Activated CD4-positive, alpha-beta T cell treated with anti-CD3 and anti-CD28 coated beads, Interleukin-2, amount 50 U/mL, for 4 hours (primary cell): ENCODE measurements at places on chromosomes 5 and 9.

GRCh38 chr5:89425062-89425461, 542.1 kb upstream of the MEF2C start:
- DNase-seq = no peak

- DNase-seq = no peak
Observed at GRCh38 chr5:169742771-169743296, 105.8 kb downstream of the DOCK2 start.

DNA sequence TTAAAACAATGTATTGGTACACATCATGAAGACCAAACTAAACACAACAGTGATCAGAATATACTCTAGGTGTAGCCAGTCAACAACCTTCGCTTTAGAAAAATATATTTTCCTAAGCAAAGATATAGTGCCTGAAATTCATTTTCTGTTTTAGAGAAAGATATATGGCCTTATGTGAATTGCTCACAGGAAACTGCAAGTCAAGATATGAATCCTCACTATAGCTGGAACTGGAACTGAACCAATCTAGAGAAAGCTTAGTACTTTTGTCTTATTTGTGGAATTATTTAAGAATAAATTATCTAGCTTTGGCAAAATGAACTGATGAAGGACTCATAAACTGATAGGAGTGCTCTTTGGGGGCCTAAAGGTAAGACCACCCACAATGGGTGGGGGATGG, 27.3 kb downstream of the GZMK start:
- DNase-seq = no peak

GRCh38 chr5:33850100-33850594, 41.6 kb downstream of the ADAMTS12 start:
- DNase-seq = no peak

DNA sequence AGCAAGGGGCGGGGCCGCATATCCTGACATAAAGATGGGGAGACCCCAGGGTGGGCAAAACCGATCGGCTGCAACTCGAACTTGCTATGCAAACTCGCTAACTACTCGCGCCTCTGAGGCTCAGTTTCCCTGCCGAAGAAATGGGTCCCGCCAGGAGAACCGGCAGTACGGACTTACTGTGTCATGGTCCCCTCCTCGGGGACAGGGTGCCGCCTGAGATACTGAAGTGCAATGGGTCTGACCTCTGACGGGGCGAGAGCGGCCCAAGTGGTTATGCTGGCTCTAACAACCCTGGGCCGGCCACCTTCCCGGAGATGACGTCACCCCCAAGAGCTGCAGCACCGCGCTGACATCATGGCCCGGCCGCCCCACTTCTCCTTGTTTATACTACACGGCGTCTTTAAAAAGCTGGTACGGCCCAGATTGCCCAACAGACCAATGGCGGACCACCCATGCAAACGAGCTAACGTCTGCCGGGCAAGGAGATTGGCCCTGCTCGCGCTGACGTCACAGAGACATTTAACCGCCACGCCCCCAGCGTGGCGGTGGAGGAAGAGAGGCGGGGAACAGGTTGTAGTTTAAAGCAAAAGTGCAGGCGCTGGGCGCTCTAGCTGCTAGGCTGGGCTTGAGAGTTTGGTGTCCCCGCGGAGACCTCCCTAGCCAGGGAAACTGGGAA, 490 bp upstream of the RNF44 start:
- peak; percentile 96 for DNase-seq

GRCh38 chr9:119370816-119371215, 1.6 kb upstream of the BRINP1 start:
- DNase-seq = no peak
